Activated CD8-positive, alpha-beta memory T cell treated with anti-CD3 and anti-CD28 coated beads, Interleukin-2, amount 10 ng/mL, durations not matched to agents 7 days and 5 days (primary cell): ENCODE measurements at places on chromosomes 5 and 9. TPM values are rescaled to one million over a fixed set of nuclear protein-coding genes. Genes with fewer than 3 reads are reported as not detected.

GRCh38 chr5:7377761-7378160 is 18.2 kb upstream of the ADCY2 start:
- no peaks in the 10 kb centered on the region for H3K36me3 ChIP-seq
- DNase-seq, result no peak
- no peak overlapping the region for H3K4me3 ChIP-seq

DNA sequence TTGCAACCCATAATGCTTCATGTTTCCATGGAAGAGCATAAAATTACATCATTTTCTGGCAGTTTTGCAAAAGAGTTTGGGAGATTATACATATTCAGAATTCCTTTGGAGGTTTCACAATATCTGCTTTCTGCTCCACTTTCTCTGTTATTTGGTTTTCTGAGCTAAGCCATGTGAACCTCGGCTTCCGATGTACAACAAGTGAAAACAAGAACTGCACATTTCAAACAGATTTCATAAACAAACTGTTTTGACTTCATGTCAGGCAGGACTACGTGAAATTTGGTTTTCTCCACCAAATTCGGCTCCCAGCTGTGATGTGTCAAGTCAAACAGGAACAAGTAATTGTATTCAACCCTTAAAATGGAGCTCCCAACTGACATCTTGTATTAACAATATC is 609.8 kb downstream of the IRX1 start:
- H3K36me3 ChIP-seq, result no peaks in the 10 kb centered on the region
- no peaks in the 10 kb centered on the region for H3K4me1 ChIP-seq
- no peak overlapping the region for H3K4me3 ChIP-seq
- no peak overlapping the region for H3K27ac ChIP-seq
- no peaks in the 10 kb centered on the region for H3K27me3 ChIP-seq

DNA sequence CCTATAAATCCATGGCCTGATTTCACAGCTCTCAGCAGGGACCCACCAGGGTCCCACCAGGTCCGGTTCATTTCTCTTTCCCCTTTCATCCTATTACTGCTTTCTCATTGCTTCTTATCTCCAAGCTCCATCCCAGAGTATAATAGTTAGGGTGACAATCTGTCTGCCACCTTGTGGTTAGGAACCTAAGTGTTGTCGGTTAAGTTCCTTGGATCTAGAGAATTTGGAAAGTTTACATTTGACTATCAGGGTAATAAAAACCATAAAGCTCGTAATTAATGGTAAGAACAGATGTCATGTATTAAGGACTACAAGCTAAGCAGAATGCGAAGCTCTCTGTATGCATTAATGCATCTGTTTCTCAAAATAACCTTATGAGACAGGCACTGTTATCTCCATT is 259.1 kb downstream of the SH3GL2 start:
- no peak overlapping the region for H3K27ac ChIP-seq
- H3K36me3 ChIP-seq, result no peaks in the 10 kb centered on the region
- no peak for DNase-seq
- no peaks in the 10 kb centered on the region for H3K27me3 ChIP-seq

GRCh38 chr5:136793300-136793699 is 428.0 kb upstream of the TRPC7 start:
- H3K36me3 ChIP-seq, result no peaks in the 10 kb centered on the region
- H3K27ac ChIP-seq, result no peak overlapping the region
- H3K4me3 ChIP-seq, result no peak overlapping the region
- H3K4me1 ChIP-seq, result no peaks in the 10 kb centered on the region

DNA sequence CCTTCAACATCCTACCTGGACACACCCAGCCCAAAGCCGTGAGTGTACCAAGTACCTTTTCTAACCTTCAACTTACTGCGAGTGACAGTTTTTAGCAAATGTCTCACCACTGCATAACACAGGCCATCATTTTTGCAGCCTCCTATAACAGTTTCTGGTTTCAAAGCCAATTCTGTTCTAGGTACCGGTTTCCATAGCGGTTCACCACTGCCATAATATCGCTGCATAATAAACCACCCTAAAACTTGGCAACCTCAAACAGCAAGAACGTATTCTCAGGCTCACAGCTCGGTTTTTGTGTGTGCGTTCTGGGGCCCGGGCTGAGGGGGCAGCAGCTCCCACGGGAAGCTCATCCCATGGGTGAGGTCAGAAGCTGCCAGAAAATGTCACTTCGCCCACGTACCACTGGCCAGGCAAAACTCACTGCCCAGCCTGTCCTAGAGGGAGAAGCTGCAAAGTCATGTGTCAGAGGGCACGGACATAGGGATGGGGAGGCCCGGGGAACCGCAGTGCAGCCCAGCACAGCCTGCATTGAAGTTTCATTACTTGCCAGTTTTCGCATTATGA is 15.9 kb upstream of the ADAMTS2 start:
- DNase-seq, result no peak
- no peak overlapping the region for H3K4me3 ChIP-seq
- H3K36me3 ChIP-seq, result no peaks in the 10 kb centered on the region
- H3K27me3 ChIP-seq, result no peaks in the 10 kb centered on the region
- H3K27ac ChIP-seq, result no peak overlapping the region

GRCh38 chr5:31334061-31334860 is 140.8 kb downstream of the CDH6 start:
- H3K27me3 ChIP-seq, result no peaks in the 10 kb centered on the region
- no peak overlapping the region for H3K4me3 ChIP-seq
- DNase-seq, result no peak
- H3K4me1 ChIP-seq, result no peaks in the 10 kb centered on the region
- H3K27ac ChIP-seq, result no peak overlapping the region
- no peaks in the 10 kb centered on the region for H3K36me3 ChIP-seq

DNA sequence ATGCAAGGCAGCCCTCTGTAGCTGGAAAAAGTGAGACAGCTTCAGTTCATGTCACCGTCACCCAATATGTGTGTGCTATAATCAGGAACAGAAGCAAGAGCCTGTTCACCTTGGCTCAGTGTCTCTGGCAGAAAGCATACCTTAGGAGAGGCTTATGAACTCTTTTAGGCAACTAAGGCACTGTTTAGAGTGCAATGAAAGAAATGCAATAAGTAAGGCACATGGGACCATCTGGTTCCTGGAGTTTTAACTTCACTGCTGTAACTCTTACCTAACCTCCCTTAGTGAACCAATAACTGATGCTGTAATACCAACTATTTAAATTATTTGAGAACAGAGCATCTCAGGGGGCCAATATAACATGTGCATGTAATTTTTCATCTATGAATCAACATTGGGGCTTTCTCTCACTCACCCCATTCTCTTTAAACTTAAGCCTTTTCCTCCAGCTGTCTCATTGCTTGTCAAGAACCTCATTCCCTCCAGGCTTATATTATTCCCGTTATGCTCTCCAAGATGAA is 32.4 kb downstream of the C9 start:
- H3K27ac ChIP-seq, result no peak overlapping the region
- H3K27me3 ChIP-seq, result no peaks in the 10 kb centered on the region
- DNase-seq, result no peak
- no peaks in the 10 kb centered on the region for H3K4me1 ChIP-seq
- H3K4me3 ChIP-seq, result no peak overlapping the region

- H3K36me3 ChIP-seq, result peaks cover 5% of the 10 kb centered on the region
- H3K27ac ChIP-seq, result peak within 1 kb of the TSS; percentile 66
- DNase-seq, result no peak
- H3K27me3 ChIP-seq, result peaks cover 38% of the 10 kb centered on the region
- H3K4me3 ChIP-seq, result peak within 1 kb of the TSS; percentile 47
Observed at GRCh38 chr9:16870596-16871335, at the start of gene BNC2. Gene BNC2, minus strand, starts transcription at chr9:16870670. Its CDS starts 22 bp downstream, at chr9:16870648.

DNA sequence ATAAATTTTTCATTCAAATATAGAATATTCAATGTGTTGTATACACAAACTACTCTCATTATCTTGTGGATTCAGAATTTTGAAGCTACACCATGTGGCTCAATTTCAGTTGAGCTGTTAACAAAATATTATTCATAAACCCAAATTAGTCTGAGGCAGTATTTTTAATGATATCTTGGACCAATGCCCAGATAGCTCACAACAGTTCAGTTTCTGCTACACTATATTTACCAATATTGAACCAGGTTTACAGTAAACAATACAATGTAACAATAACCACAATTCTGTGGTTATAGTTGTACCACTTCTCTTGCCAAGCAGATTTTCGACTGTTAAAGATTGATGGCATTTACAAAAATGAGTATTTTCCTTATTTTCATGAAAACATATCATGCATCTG is 99.9 kb downstream of the SSBP2 start:
- DNase-seq, result no peak
- H3K36me3 ChIP-seq, result peaks cover 3% of the 10 kb centered on the region
- H3K4me3 ChIP-seq, result no peak overlapping the region
- no peaks in the 10 kb centered on the region for H3K4me1 ChIP-seq
- no peak overlapping the region for H3K27ac ChIP-seq

DNA sequence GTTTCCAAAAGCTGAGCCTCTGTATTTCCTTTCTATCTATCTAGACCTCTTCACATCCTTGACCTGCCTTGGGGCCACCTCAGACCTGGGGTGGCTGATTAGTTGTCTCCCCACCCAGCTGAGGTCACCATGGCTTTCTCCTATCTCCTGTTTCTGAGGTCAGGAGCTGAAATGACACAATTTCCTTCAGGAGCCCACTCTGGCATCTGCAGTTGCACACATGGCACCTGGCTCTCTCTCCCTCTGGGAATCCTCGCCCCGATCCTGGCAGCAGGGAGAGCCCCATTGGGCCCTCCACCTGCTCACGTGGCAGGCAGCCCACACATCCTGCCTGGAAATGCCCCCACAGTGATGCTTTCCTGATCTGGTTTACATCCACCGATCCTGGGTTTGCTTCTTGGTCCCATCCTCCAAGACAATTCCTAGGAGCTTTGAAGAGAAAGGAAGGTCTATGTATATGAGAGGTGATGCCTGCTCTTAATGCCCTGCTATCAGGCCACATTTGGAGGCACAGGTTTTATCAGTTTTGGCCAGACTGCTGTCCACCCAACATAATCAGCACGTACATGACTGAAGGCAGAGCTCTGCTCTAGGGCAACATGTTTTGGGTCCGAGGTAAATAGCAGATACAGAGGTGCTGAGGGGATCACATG is 53.7 kb downstream of the MARCHF3 start:
- no peak overlapping the region for H3K27ac ChIP-seq
- H3K36me3 ChIP-seq, result no peaks in the 10 kb centered on the region
- H3K27me3 ChIP-seq, result no peaks in the 10 kb centered on the region

DNA sequence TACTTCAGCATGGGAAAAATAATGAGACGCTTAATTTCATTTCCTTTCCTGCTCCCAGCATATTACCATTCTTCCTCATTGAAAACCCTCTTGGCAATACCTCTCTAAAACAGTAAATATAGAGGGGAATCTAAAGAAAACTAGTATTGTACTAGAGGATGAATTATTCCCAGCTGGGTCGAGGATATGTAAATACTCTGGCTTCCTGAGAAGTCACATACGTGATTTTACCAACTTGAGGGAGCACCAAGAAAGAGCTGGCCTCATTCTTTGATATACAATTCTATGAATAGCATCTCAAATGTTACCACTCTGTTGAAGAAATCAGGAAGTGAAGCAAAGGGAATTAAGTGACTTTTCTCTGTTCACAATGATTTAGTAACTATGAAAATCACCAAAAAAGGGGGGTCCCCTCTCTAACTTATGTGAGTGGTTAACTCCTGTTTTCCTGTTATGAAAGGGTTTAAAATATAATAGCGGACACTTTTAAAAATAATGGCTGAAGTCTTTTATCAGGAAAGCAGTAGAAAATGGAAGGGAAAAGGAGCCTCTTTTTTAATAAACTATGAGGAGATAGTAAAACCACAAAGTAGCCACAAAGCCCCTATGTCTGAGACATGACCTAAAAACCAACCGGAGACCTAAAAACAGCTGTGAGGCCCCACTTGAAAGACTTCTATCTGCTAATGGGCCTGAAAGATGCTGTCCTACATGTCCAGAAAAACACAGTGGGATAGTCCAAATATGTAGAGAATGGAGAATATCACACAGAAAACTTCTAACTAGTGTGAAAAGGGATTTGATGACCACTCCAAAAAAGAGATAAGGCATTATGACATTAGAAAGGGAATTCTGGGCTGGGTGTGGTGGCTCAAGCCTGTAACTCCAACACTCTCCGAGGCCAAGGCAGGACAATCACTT is 42.6 kb downstream of the LPAR1 start:
- H3K27ac ChIP-seq, result no peak overlapping the region
- H3K4me3 ChIP-seq, result no peak overlapping the region
- no peaks in the 10 kb centered on the region for H3K27me3 ChIP-seq
- H3K4me1 ChIP-seq, result no peaks in the 10 kb centered on the region
- no peaks in the 10 kb centered on the region for H3K36me3 ChIP-seq
- no peak for DNase-seq

- no peak for DNase-seq
- H3K4me3 ChIP-seq, result no peak overlapping the region
- no peaks in the 10 kb centered on the region for H3K27me3 ChIP-seq
- no peaks in the 10 kb centered on the region for H3K36me3 ChIP-seq
- H3K27ac ChIP-seq, result no peak overlapping the region
- H3K4me1 ChIP-seq, result no peaks in the 10 kb centered on the region
Observed at GRCh38 chr5:169258372-169259000, 42.5 kb downstream of the SLIT3 start.

DNA sequence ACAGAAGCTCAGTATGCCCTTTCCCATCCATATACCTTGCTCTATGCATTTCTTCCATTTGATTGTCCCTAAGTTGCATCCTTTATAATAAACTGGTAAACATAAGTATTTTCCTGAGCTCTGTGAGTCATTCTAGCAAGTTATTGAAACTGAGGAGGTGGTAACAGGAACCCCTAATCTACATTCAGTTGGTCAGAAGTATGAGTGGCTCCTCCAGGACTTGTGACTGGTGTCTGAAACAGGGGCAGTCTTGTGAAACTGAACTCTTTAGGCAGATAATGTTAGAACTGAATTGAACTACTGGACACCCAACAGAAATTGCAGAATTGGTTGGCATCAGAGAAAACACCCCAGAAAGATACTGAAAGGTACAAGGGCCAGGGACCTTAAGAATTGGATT is 133.1 kb upstream of the POU5F2 start:
- DNase-seq, result no peak
- H3K27ac ChIP-seq, result no peak overlapping the region
- H3K36me3 ChIP-seq, result peaks cover 5% of the 10 kb centered on the region
- H3K27me3 ChIP-seq, result no peaks in the 10 kb centered on the region

DNA sequence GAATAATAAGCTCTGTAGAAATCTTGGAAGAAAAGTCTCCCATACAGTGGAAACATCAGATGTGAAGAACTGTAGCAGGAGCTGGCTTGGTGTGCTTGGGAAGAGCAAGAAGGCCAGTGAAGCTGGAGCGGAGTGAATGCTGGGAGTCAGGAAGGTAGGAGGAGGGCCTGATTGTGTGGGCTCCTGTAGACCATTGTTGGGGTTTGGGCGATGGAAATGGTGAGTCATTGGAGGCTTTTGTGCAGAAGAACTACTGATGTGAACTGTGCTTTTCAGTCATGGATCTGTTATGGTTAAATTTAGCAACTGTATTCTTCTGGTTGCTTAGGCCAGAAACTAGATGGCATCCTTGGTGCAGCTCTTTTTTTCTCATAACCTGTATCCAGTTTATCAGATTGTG is 2.3 kb downstream of the ICE1 start:
- H3K4me1 ChIP-seq, result peaks cover 25% of the 10 kb centered on the region
- H3K27ac ChIP-seq, result no peak overlapping the region
- no peak overlapping the region for H3K4me3 ChIP-seq
- no peaks in the 10 kb centered on the region for H3K27me3 ChIP-seq
- peaks cover 18% of the 10 kb centered on the region for H3K36me3 ChIP-seq
- peak; percentile 58 for DNase-seq

- H3K27ac ChIP-seq, result no peak overlapping the region
- no peak overlapping the region for H3K4me3 ChIP-seq
- peaks cover 5% of the 10 kb centered on the region for H3K4me1 ChIP-seq
- H3K27me3 ChIP-seq, result no peaks in the 10 kb centered on the region
- no peak for DNase-seq
Observed at GRCh38 chr9:125467116-125467740, 205.6 kb downstream of the GAPVD1 start.

The PCDHA10 gene
- total RNA-seq, result not detected

The AP3B1 gene
- total RNA-seq, result 47.0 TPM

The PCDHGA6 gene
- total RNA-seq, result 0.16 TPM

The GADD45G gene
- 12.9 TPM for total RNA-seq

The SLC46A2 gene
- total RNA-seq, result not detected

The SLC6A3 gene
- 0.23 TPM for total RNA-seq

The EQTN gene
- not detected for total RNA-seq

The IL13 gene
- 119 TPM for total RNA-seq

The FCN2 gene
- not detected for total RNA-seq
